ENCODE measurements at places on chromosomes 1 and 21. TPM values are rescaled to one million over a fixed set of nuclear protein-coding genes. Genes with fewer than 3 reads are reported as not detected.
A peak's percentile ranks its signal among the peaks of the same experiment; 100 is the strongest.

Gene CD1E
- not detected for total RNA-seq

Gene ECE1
- 120 TPM for total RNA-seq

Gene TTC22
- total RNA-seq: 109 TPM

Gene BLACAT1
- total RNA-seq: not detected

GRCh38 chr1:180236698-180237509 is 6.8 kb downstream of the LHX4 start:
- H3K27me3 ChIP-seq: peaks cover 100% of the 10 kb centered on the region
- no peak overlapping the region for H3K4me3 ChIP-seq
- DNase-seq: no peak

DNA sequence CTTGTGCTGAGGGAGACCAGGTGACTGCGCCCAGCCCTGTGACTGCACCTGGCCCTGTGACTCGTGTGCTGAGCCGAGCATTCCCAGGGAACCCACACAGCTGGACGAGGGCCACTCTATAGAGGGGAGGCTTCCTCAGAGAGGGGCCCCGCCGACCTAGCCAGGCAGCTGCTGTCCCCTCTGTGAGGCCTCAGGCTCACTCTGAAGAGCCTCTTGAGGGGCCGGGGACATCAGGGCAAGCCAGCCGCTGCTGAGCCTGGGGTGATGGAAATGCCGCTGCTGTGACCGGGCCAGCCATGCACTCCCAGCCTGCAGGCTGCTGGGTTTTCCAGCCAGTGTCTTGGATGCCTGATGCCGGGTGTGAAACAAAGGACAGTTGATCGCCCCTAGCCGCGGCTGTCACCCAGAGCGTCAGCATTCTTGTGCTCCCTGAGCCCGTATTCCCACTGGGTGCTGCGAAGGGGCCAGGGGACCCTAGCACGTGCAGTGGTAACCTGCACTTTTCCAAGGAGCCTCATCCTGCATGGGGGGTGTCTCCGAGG is 17.5 kb downstream of the PFKL start:
- H3K27ac ChIP-seq: no peak overlapping the region
- no peak overlapping the region for H3K4me3 ChIP-seq
- peaks cover 4% of the 10 kb centered on the region for H3K36me3 ChIP-seq
- no peaks in the 10 kb centered on the region for H3K4me1 ChIP-seq

GRCh38 chr1:20165522-20165951 is 20.4 kb upstream of the UBXN10 start:
- H3K4me3 ChIP-seq: no peak overlapping the region
- no peaks in the 10 kb centered on the region for H3K27me3 ChIP-seq
- peak overlapping the region; percentile 61 for H3K27ac ChIP-seq

GRCh38 chr1:171204296-171204695 is 19.2 kb downstream of the FMO2 start:
- DNase-seq: no peak
- H3K27ac ChIP-seq: no peak overlapping the region
- H3K27me3 ChIP-seq: no peaks in the 10 kb centered on the region
- no peaks in the 10 kb centered on the region for H3K4me1 ChIP-seq
- H3K4me3 ChIP-seq: no peak overlapping the region

DNA sequence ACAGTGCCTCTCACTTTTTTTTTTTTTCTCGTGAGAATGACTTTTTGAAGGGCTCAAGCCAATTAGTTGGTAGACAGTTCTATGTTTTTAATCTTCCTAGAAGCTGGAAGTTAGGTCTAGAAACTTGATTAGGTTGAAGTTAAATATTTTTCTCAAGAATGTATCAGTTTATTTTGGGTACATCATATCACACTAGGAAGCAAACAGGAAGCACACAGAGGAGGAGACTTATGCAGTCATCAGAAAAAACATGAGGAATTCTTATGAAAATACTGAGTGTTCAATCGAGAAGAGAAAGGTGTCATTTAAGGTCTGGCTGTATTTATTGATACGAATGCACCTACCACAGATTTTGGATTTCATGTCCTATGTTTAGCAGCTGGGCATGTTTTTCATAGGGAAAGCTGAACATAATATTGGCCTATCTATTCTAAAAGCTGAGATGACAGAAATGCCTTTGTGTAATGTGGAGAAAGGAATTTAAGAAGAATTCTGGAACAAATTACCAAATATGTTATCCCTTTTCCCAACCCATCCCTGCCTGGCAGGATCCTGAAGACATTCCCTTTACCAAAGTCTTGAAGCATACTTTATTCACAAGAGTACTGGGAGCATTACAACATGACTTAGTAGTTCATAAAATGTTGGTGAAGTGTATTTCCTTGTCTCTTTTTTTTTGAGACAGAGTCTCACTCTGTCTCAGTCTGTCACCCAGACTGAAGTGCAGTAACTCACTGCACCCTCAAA is 17.5 kb upstream of the ZFP69B start:
- no peak overlapping the region for H3K27ac ChIP-seq
- no peaks in the 10 kb centered on the region for H3K4me1 ChIP-seq
- no peaks in the 10 kb centered on the region for H3K36me3 ChIP-seq
- H3K27me3 ChIP-seq: no peaks in the 10 kb centered on the region
- no peak for DNase-seq
- no peak overlapping the region for H3K4me3 ChIP-seq

DNA sequence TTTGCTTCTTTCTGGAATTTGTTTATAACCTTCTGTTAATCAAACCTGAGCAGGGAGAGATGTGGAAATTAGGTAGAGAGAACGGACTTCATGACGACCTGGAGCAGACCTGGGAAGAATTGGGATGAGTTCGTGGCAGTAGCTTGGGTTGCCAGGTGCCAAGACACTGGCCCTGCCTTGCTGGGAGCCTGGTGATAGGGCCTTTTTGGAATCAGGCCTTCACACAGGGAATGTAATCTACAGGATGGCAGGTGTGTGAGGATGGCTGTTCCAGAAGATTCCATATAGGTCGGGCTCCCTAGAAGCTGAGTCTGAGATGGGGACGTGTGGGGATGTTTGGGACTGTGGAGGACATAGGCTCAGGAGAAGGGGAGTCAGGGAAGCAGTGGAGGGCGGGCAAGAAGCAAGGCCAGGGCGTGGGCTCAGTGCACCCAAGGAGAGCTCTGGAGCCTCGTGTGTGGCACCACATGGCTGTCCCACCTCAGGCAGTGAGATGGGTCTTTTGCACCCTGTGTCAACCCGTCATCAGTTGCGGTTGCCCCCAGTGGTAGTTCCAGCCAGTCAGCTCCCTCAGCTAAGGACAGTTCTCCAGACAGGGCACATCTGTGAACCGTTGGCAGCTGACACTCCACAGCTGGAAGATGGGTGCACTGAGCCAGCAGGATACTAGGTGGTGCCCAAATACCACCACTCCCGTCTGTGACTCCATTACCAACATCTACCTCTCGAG is 395.9 kb downstream of the MATN1 start:
- no peaks in the 10 kb centered on the region for H3K36me3 ChIP-seq
- H3K4me1 ChIP-seq: no peaks in the 10 kb centered on the region
- no peak overlapping the region for H3K27ac ChIP-seq
- no peak overlapping the region for H3K4me3 ChIP-seq
- no peaks in the 10 kb centered on the region for H3K27me3 ChIP-seq
